ENCODE measurements at places on chromosomes 13 and 19.

GRCh38 chr13:29434217-29434945 is 161.1 kb downstream of the SLC7A1 start:
- DNase-seq, result no peak

DNA sequence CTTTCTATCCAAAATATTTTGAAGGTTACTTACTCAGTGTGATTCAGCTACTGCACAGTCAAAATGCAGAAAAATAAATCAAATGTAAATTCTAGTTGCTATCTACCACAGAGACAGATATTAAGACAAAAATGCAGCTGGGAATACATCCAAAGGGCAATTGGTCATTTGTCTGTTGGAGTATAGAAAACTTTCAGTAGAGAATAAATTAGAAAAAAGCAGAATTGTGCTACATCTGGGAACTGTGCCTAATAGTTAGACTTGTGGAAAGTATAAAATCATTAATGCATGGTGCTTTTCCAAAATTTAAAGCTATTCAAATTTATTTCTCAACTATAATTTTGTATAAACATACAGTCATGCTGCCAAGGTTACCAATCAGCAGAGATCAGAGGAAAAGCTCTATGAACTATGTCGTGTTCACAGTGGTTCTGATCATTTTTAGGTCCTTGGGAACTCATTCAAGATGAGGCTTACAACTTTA is 1635.8 kb downstream of the PCDH9 start:
- DNase-seq, result no peak

- DNase-seq, result no peak
Measured at GRCh38 chr19:42514449-42514848, 13.8 kb downstream of the CEACAM1 start.

- DNase-seq, result no peak
Measured at GRCh38 chr19:16330806-16331690, 6.4 kb downstream of the KLF2 start.

DNA sequence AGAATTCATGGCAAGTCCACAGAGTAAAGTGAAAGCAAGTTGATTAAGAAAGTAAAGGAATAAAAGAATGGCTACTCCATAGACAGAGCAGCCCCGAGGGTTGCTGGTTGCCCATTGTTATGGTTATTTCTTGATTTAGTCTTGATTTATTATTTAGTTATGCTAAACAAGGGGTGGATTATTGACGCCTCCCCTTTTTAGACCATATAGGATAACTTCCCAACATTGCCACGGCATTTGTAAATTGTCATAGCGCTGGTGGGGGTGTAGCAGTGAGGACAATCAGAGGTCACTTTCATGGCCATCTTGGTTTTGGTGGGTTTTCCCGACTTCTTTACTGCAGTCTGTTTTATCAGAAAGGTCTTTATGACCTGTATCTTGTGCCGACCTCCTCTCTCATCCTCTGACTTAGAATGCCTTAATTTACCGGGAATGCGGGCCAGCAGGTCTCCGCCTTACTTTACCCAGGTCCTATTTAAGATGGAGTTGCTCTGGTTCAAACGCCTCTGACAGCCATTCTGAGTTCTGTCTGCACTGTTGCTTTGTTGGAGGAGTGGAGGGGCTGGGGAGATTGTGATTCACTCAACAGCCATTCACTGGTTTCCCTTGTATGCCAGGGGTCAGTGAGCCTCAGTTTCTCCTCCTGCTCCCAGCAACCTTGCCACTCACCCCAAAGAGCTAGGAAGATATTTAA is 27.6 kb downstream of the HPN start:
- DNase-seq, result no peak

DNA sequence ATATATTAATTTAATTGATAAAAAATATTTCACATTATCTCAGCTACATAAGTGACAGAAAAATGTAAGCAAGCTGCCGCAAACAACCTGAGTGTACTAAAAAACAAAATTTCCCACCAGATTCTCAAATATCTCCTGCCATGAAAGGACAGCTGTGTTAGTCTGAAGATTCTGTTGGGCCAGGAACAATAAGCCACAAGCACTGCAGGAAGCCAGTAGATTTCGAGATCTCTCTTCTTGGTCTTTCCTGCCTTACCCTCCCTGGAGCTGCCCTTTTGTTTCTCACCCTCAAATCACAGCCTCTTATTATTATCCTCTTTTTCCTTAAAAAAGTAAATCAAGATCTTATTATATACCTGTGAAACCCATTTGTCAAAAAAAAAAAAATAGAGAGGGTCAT is 165.6 kb downstream of the EFNB2 start:
- DNase-seq, result no peak

- no peak for DNase-seq
Measured at GRCh38 chr19:58279042-58279924, 528 bp downstream of the ZNF8 start.

DNA sequence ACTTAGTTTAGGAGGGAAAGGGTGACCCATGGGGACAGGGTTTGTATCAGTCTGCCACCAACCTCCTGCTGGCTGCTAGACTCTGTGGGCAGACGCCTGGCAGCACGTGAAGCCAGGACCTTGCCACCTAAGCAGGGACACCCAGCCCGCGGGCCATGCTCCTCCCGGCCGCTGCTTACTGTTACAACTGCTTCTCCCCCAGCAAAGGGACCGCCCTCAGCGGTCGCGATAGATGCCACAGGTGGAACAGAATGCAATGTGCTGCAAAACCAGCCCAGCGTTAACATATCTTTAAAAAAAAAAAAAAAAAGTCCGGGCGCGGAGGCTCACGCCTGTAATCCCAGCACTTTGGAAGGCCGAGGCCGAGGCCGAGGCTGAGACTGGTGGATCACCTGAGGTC is 1.9 kb upstream of the RHPN2 start:
- no peak for DNase-seq

- DNase-seq, result peak; percentile 24
Measured at GRCh38 chr19:46014941-46015686, 7.7 kb downstream of the PGLYRP1 start.

Data from NCI-H1048 (cell line).